Upper lobe of right lung (tissue), 1 donor: ENCODE measurements at places on chromosomes 3 and 15. TPM values are rescaled to one million over a fixed set of nuclear protein-coding genes. Genes with fewer than 3 reads are reported as not detected.
A peak's percentile ranks its signal among the peaks of the same experiment; 100 is the strongest.

- no peaks in the 10 kb centered on the region for H3K4me1 ChIP-seq
- peaks cover 3% of the 10 kb centered on the region for H3K27me3 ChIP-seq
- H3K36me3 ChIP-seq = no peaks in the 10 kb centered on the region
- no peak overlapping the region for H3K4me3 ChIP-seq
- H3K27ac ChIP-seq = no peak overlapping the region
These were observed 54.9 kb upstream of the ATP2B2 start for GRCh38 chr3:10560060-10560861.

The OR5K1 gene
- total RNA-seq = not detected

GRCh38 chr3:109864452-109864851 lies 527.1 kb upstream of the DPPA4 start:
- DNase-seq = no peak
- no peak overlapping the region for H3K4me3 ChIP-seq
- H3K4me1 ChIP-seq = no peaks in the 10 kb centered on the region
- no peak overlapping the region for H3K27ac ChIP-seq
- H3K27me3 ChIP-seq = no peaks in the 10 kb centered on the region

GRCh38 chr3:154182322-154182922 lies 61.2 kb downstream of the ARHGEF26 start:
- peaks cover 4% of the 10 kb centered on the region for H3K4me1 ChIP-seq
- DNase-seq = no peak
- H3K27me3 ChIP-seq = no peaks in the 10 kb centered on the region
- no peaks in the 10 kb centered on the region for H3K36me3 ChIP-seq
- H3K27ac ChIP-seq = peak overlapping the region; percentile 56

GRCh38 chr15:48636511-48636910 lies 9.0 kb downstream of the FBN1 start:
- H3K4me1 ChIP-seq = peaks cover 12% of the 10 kb centered on the region
- no peak for DNase-seq
- H3K27ac ChIP-seq = no peak overlapping the region
- H3K4me3 ChIP-seq = no peak overlapping the region
- H3K27me3 ChIP-seq = no peaks in the 10 kb centered on the region

GRCh38 chr15:64222573-64223366 lies 59.9 kb upstream of the PPIB start:
- no peak for DNase-seq
- no peak overlapping the region for H3K27ac ChIP-seq
- H3K27me3 ChIP-seq = no peaks in the 10 kb centered on the region
- no peaks in the 10 kb centered on the region for H3K4me1 ChIP-seq
- H3K4me3 ChIP-seq = no peak overlapping the region

DNA sequence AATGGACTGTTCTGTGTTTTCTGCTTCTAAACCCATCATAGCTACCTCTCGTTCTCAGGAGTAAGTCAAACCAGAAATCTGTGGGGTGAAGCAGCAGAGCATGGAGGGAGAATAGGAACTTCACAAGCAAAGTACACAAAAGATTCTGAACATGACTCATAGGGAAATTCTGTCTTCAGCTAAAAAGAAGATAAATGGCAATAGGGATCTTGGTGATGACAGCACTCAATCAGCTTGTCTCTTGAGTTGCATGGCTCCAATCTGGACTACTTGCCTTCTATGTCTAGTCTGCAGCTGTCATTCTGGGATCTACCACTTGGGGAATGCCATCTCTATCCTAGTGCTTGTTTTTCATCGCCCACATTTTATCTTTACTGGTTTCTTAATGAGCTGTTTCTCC lies 13.5 kb upstream of the GRAMD1C start:
- no peaks in the 10 kb centered on the region for H3K27me3 ChIP-seq
- H3K36me3 ChIP-seq = no peaks in the 10 kb centered on the region
- DNase-seq = no peak
- no peaks in the 10 kb centered on the region for H3K4me1 ChIP-seq
- H3K27ac ChIP-seq = no peak overlapping the region

The CBLB gene
- 41.5 TPM for total RNA-seq

- no peaks in the 10 kb centered on the region for H3K4me1 ChIP-seq
- peaks cover 77% of the 10 kb centered on the region for H3K36me3 ChIP-seq
- H3K27ac ChIP-seq = no peak overlapping the region
- DNase-seq = no peak
- H3K4me3 ChIP-seq = no peak overlapping the region
These were observed 59.2 kb downstream of the USP50 start for GRCh38 chr15:50487287-50487686.

DNA sequence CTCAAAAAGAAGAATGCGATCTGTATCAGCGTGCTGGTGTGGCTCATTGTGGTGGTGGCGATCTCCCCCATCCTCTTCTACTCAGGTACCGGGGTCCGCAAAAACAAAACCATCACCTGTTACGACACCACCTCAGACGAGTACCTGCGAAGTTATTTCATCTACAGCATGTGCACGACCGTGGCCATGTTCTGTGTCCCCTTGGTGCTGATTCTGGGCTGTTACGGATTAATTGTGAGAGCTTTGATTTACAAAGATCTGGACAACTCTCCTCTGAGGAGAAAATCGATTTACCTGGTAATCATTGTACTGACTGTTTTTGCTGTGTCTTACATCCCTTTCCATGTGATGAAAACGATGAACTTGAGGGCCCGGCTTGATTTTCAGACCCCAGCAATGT lies 1.3 kb downstream of the P2RY1 start:
- peaks cover 3% of the 10 kb centered on the region for H3K36me3 ChIP-seq
- no peak for DNase-seq
- no peaks in the 10 kb centered on the region for H3K4me1 ChIP-seq
- peak overlapping the region; percentile 7 for H3K27ac ChIP-seq
- no peaks in the 10 kb centered on the region for H3K27me3 ChIP-seq

DNA sequence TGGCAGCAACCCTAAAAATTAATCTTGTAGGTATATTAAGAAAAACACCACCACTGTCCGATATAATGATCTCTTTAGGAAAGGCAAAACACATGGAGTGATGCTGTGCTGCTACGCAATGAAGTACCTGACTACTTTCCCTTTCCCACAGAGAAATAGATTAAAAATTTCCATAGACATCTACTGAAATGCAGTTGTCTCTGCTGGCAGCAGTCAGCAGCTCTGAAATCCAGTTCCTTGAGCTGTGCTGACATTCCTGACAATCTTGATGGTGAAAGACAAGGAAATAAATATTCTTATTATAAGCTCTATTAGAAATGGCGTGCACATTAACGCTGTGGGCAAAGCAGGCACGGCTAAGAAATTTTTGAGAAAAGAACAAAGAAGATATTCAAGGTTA lies 287.6 kb downstream of the IL5RA start:
- no peaks in the 10 kb centered on the region for H3K4me1 ChIP-seq
- no peaks in the 10 kb centered on the region for H3K27me3 ChIP-seq
- H3K36me3 ChIP-seq = no peaks in the 10 kb centered on the region
- no peak for DNase-seq
- no peak overlapping the region for H3K27ac ChIP-seq
- no peak overlapping the region for H3K4me3 ChIP-seq

GRCh38 chr15:63165166-63165859 lies 8.0 kb upstream of the RPS27L start:
- no peak overlapping the region for H3K27ac ChIP-seq
- H3K27me3 ChIP-seq = no peaks in the 10 kb centered on the region
